ENCODE measurements at places on chromosomes 16 and 17.

DNA sequence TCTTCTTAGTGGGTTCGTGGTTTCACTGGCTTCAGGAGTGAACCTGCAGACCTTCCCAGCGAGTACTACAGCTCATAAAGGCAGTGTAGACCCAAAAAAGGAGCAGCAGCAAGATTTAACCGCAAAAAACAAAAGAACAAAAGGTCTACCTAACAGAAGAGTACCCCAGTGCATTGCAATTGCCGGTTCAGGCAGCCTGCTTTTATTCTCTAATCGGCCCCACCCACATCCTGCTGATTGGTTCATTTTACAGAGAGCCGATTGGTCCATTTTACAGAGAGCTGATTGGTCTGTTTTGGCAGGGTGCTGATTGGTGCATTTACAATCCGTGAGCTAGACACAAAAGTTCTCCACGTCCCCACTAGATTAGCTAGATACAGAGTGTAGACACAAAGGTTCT is 2.0 kb upstream of the ARRB2 start:
- no peak overlapping the region for H3K27ac ChIP-seq
- no peaks in the 10 kb centered on the region for H3K27me3 ChIP-seq
- DNase-seq, result peak; percentile 80
- no peak overlapping the region for H3K4me3 ChIP-seq
- H3K4me1 ChIP-seq, result no peaks in the 10 kb centered on the region
- no peaks in the 10 kb centered on the region for H3K36me3 ChIP-seq

- no peak overlapping the region for H3K27ac ChIP-seq
- no peaks in the 10 kb centered on the region for H3K4me1 ChIP-seq
- no peaks in the 10 kb centered on the region for H3K27me3 ChIP-seq
Observed at GRCh38 chr16:15492091-15492740, 57.8 kb downstream of the BMERB1 start.

DNA sequence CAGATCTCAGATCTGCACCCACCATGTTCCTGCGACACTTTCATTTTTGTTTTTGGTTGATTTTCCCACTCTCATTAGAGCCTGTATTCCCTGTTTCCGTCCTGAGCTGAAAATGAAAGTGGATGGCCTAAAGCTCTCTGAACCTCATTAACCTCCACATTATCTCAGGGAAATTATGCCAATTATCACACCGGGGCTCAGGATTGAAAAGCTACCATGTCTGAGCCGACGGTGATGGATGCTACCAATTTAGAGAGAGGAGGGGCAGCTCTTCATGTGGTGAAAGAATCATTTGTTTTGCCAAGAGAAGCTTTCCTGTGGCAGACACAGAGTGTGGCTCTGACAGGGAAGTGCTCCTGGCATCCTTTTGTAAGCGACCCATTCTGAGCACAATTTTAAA is 410.4 kb upstream of the CDH11 start:
- H3K4me3 ChIP-seq, result no peak overlapping the region
- H3K4me1 ChIP-seq, result no peaks in the 10 kb centered on the region
- H3K27me3 ChIP-seq, result no peaks in the 10 kb centered on the region
- no peak for DNase-seq

GRCh38 chr17:44557651-44558285 is 484 bp downstream of the FZD2 start:
- H3K27ac ChIP-seq, result peak overlapping the region; percentile 98
- H3K4me1 ChIP-seq, result peaks cover 3% of the 10 kb centered on the region
- H3K4me3 ChIP-seq, result peak overlapping the region; percentile 93
- H3K36me3 ChIP-seq, result no peaks in the 10 kb centered on the region

GRCh38 chr16:87202346-87202745 is 114.8 kb downstream of the C16orf95 start:
- no peak for DNase-seq
- no peaks in the 10 kb centered on the region for H3K36me3 ChIP-seq
- H3K4me1 ChIP-seq, result no peaks in the 10 kb centered on the region
- no peaks in the 10 kb centered on the region for H3K27me3 ChIP-seq

GRCh38 chr17:33292201-33292980 is 704 bp downstream of the ASIC2 start:
- H3K27me3 ChIP-seq, result peaks cover 91% of the 10 kb centered on the region
- peak overlapping the region; percentile 73 for H3K4me3 ChIP-seq
- no peaks in the 10 kb centered on the region for H3K4me1 ChIP-seq

DNA sequence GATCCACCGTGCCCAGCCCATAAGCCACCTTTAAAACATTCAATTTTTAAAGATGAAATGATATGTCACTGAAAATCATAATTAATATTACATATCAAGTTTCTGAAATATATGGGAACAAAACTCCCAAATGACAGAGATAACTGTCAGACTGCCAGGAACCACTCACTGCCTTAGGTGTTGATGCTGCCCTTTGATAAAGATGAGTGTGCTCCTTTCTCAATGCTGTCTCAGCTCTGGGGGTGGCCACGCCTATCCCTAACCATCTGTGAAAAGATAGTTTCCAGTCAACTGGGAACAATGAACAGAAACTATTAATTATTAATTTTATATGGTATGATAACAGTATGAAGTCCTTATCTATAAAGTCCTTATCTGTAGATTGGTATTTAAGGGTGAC is 177.7 kb downstream of the MYO1D start:
- no peak overlapping the region for H3K27ac ChIP-seq
- no peak overlapping the region for H3K4me3 ChIP-seq
- no peaks in the 10 kb centered on the region for H3K36me3 ChIP-seq
- DNase-seq, result no peak

- H3K4me1 ChIP-seq, result no peaks in the 10 kb centered on the region
- no peaks in the 10 kb centered on the region for H3K27me3 ChIP-seq
- H3K4me3 ChIP-seq, result no peak overlapping the region
- peak overlapping the region; percentile 11 for H3K27ac ChIP-seq
- peak; percentile 77 for DNase-seq
Observed at GRCh38 chr17:45282683-45283644, 21.1 kb upstream of the SPATA32 start.

- no peaks in the 10 kb centered on the region for H3K36me3 ChIP-seq
Observed at GRCh38 chr16:87790292-87791100, 24.7 kb upstream of the KLHDC4 start.

- no peak overlapping the region for H3K27ac ChIP-seq
- H3K27me3 ChIP-seq, result no peaks in the 10 kb centered on the region
- no peaks in the 10 kb centered on the region for H3K36me3 ChIP-seq
- peaks cover 9% of the 10 kb centered on the region for H3K4me1 ChIP-seq
- H3K4me3 ChIP-seq, result no peak overlapping the region
- DNase-seq, result no peak
Observed at GRCh38 chr17:68822719-68823289, 132.4 kb downstream of the ABCA8 start.

- H3K36me3 ChIP-seq, result peaks cover 41% of the 10 kb centered on the region
- DNase-seq, result no peak
- no peak overlapping the region for H3K27ac ChIP-seq
- no peaks in the 10 kb centered on the region for H3K27me3 ChIP-seq
- H3K4me3 ChIP-seq, result no peak overlapping the region
- no peaks in the 10 kb centered on the region for H3K4me1 ChIP-seq
Observed at GRCh38 chr16:16037970-16038369, 88.6 kb downstream of the ABCC1 start.

GRCh38 chr17:73342050-73342522 is 30.3 kb upstream of the CDC42EP4 start:
- no peak overlapping the region for H3K4me3 ChIP-seq
- peak overlapping the region; percentile 100 for H3K27ac ChIP-seq
- H3K4me1 ChIP-seq, result peaks cover 19% of the 10 kb centered on the region
- DNase-seq, result peak; percentile 98
- H3K36me3 ChIP-seq, result no peaks in the 10 kb centered on the region

All from endodermal cell (in vitro differentiated cells).